Activated naive CD4-positive, alpha-beta T cell treated with Interleukin-2 at 50 U/mL for 16 hours (primary cell): ENCODE measurements at places on chromosomes 1 and 21.

- no peak for DNase-seq
Measured at GRCh38 chr1:117605164-117605773, 579 bp upstream of the TENT5C start.

- no peak for DNase-seq
Measured at GRCh38 chr1:219812491-219813203, 115.7 kb downstream of the SLC30A10 start.

GRCh38 chr1:84736445-84736844, 46.2 kb upstream of the SSX2IP start:
- no peak for DNase-seq

GRCh38 chr1:226717256-226717909, 21.7 kb downstream of the ITPKB start:
- no peak for DNase-seq

- no peak for DNase-seq
Measured at GRCh38 chr1:88768816-88769215, 84.7 kb downstream of the PKN2 start.

DNA sequence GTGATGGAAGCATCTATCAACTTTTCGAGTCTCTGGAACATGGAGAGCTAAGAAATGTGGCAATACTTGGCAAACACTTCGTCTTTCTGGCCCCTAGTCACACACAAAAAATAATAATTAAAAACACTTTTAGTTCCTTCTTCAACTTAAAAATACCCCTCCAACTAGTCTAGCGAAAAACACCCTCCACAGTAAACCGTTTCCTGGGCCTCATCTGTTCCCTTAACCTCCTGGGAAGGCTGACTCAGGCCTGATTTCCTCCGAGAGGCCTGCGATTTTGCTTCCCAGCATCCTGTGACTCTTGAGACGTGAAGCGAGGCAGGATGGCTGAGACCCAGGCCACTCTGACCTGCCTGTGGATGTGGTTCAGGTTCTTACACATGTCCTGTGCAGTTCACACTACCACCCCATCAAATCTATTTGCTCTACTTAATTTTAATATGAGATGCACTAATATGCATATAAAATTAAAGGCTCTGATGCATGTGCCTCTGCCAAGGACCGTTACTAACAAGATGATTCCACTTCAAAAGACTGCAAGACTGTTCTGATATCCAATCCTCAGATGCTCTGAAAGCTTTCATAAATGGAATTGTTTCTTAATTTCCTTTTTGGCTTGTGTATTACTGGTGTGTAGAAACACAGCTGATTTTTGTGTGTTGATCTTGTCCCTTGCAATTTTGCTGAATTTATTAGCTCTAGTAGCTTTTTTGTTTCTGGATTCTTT, 3.5 kb downstream of the NAV1 start:
- no peak for DNase-seq

GRCh38 chr21:45971616-45972352, 9.8 kb upstream of the COL6A1 start:
- no peak for DNase-seq

DNA sequence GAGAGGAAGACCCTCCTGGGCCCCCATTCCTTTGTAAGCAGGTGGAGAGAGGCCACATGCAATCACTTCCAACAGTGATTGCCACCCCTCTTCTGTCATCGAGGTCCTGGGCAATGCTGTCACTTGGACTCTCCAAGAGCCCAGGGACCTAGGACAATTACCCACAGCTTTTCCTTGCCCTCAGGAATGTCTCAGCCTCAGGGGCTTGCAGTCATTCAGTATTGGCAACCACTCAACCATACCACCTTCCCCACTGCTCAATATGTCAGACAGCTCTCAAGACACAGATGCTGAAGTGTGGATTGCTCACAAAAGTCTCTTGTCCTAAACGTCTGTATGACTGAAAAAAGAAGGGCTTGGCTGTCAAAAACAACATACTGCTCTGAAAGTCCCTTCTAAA, 87.8 kb downstream of the PTPN14 start:
- no peak for DNase-seq

DNA sequence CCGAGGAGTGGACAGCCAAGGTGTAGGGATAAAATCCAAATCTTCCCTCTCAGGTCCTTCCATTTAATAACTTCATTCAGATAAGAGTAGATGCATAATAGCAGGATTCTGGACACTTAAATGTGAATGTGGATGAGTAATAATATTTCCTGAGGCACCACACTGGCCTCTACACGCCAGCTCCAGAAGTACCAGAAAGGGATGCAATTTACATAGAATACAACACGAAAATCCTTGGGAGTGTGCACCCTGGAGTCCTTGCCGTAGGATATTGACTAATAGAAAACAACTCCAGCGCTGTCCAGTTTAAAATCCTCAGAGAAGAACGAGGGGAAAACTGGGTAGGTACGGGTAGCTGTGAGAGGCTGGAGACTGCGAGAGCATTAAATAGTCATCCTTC, 6.9 kb downstream of the PLXNA2 start:
- DNase-seq, result no peak

- no peak for DNase-seq
Measured at GRCh38 chr1:75996196-75996595, 64.0 kb upstream of the ASB17 start.

GRCh38 chr1:112255080-112255479, 140.9 kb upstream of the CTTNBP2NL start:
- no peak for DNase-seq

GRCh38 chr21:46183910-46184624, at the start of gene SPATC1L:
TSS of gene SPATC1L (minus strand) at chr21:46184459. CDS start at chr21:46182816, 1,643 bp downstream.
- DNase-seq, result peak; percentile 31

DNA sequence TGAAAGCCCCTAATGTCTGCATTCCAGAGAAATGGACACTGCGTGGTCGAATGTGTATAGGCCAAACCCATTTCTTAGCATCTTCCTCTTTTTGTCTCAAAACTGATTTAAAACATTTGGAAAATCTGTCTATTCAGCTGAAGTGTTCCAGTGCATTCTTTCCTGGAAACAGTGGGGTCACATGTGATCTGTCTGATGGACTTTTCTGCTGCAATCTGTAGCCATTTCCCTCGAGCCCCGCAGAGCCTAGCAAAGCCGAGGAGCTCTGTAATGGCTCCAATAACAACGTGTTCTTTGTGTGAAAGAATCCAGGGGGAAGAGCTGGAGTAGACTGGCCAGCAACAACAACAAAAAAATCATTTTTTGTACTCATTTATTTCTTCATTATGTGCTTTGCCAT, 329.3 kb downstream of the BARHL2 start:
- DNase-seq, result no peak

DNA sequence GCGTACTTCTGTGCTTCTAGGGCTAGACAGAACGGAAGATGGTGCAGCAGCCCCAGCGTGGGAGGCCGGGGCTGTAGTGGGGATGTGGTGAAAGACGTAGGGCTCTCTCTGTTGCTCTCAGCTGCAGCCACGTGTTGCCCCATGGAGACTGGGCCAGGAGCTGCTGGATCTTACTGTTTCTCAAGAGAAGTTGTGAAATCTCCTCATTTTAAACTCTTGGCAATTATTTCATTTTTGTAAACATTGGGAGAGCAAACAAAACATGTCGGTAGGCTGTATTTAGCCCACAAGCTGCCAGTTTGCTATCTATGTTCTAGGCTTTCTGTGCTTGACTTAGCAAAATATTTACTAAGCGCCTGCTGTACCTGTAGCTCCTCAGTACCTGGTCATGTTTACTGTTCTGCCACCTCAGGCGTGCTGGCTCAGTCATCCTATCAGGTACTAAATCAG, 15.9 kb upstream of the ELOA start:
- DNase-seq, result no peak

DNA sequence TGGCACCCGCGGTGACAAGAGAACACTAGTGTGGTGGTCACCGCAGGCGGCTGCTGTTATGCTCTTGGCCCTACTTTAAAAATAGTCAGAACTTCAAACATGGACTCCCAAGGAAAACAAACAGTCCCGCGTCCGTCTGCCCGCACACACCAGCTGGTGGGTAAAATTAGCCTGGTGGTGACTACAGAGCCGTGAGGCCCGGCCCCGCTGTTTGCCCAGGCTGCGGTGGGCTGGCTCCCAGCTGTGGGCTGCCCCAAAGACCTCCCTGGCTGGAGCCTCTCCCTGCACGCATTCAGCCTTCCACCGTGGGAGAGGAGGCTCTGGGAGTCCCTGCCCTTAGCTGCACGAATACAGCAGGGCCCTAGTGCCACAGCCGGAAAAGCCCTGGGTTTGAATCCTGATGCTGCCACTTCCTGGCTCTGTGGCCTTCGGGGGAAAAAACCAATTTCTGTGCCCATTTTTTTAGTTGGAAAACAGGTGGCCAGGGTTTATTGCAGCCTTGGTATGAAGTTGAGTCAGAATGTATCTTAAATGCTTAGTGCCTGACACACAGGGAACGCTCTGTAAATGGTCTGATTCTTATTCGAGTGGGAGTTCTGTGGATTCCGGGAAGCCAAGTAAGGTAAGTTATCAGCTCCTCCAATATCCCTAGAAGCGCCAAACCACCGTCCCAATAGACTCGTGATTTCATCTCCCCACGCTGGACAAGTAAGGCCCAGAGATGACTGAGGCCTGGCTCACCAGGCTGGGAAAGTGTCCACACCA, 58.2 kb downstream of the ALPL start:
- DNase-seq, result no peak

DNA sequence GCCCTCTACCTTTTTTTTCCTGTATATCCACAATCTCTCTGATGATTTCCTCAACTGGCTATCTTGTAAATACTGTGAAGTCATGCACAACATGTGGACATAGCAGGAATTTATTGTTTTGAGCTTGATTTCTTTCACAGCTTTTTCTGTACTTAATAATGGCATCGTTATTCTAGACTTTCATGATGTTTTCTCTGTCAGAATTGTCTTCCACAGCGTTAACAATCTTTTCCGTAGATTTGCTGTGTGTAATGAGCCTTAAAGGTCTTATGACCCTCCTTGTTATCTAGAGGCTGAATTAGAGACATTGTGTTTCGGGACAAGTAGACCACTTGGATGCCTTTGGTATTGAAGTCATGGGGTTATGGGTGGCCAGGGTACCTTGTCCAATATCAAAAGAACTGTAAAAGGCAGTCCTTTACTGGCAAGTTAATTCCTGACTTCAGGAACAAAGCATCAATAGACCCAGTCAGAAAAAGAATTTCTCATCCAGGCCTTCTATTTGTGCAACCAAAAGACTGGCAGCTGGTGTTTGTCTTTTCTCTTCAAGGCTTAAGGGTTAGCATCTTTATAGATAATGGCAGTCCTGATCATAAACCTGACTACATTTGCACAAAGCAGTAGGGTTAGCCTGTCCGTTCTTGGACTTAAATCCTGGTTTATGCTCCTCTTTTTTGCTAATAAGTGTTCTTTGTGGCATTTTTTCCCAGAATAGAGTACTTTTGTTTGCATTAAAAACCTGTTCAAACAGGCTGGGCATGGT, 30.1 kb upstream of the CHAF1B start:
- DNase-seq, result no peak

DNA sequence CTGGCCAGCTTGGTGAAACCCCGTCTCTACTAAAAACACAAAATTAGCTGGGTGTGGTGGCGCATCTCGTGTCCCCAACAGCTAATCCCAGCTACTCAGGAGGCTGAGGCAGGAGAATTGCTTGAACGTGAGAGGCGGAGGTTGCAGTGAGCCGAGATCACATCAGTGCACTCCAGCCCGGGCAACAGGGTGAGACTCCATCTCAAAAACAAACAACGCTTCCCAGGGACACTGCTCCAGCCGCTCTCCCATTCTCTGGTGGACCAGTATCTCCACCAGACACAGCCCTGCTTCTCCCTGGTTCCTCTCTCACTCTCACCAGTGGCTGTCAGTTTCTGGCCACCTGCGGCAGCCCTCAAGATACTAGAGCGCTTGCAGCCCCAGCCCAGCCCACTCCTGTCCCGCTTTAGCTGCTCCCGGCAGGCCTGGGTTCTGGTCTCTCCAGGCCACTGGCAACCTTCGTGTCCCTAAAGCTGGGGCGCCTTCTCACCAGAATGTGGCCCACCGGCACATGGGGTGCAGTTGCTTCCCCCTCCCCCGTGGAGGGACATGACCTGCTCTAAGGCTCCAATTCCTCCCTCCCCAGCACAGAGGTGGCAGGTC, 20.9 kb upstream of the LRRC47 start:
- DNase-seq, result no peak

- DNase-seq, result no peak
Measured at GRCh38 chr1:92219028-92219427, 1.3 kb downstream of the C1orf146 start.

DNA sequence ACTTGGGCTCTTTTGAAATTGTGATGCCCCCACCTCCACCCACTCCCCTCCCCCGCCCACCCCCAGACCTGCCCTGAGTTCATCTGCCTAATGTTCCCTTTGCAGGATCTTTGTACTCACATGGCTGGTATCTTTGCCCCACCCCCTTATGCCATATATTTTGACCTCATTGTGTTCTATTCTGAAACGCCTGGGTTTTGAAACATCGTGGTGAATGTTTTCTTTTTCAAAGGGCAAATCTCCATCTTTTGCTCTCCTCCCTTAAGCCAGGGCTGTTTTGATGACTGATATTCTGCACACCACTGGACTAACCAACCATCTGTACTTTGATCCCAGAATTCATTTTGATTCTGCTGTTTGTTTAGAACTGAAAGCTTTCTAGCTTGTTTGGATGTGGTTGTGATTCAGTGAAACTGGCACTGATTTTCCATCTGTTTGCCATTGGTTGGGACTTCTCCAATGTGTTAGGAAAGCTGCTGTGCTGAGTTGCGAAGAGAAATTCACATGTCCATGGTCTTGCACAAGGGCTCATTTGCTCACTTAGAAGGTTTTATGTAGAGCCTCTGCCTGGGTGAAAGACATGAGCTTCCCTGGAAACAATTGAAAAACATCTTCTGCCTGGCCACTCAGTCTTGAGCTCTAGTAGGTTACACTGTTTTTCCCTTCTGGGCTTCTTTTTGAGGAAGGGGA, 16.5 kb downstream of the SMAP2 start:
- DNase-seq, result no peak

GRCh38 chr1:214364386-214364785, 83.4 kb downstream of the SMYD2 start:
- no peak for DNase-seq

DNA sequence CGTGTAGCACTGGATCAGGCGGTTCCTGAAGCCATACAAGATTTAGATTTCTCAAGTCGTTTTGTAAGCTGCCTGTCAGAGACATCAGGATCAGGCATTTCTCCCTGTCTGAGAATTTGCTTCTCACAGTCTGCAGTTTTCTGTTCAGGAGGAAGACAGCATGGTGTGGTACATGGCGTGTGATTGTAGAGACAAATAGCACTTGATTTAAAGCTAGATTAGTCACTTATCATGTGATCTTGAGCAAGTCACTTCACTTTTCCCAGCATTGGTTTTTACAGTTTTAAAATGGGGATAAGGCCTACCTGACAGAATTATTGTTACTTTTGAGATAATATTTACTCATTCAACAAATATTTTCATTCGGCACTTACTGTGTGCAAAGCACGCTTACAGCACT, 63.3 kb downstream of the AK4 start:
- no peak for DNase-seq

- DNase-seq, result peak; percentile 49
Measured at GRCh38 chr1:200905411-200906052, 10.8 kb downstream of the INAVA start.

- DNase-seq, result peak; percentile 65
Measured at GRCh38 chr1:203593723-203594122, 32.9 kb upstream of the ATP2B4 start.
